ENCODE measurements at places on chromosomes 5 and 9.

DNA sequence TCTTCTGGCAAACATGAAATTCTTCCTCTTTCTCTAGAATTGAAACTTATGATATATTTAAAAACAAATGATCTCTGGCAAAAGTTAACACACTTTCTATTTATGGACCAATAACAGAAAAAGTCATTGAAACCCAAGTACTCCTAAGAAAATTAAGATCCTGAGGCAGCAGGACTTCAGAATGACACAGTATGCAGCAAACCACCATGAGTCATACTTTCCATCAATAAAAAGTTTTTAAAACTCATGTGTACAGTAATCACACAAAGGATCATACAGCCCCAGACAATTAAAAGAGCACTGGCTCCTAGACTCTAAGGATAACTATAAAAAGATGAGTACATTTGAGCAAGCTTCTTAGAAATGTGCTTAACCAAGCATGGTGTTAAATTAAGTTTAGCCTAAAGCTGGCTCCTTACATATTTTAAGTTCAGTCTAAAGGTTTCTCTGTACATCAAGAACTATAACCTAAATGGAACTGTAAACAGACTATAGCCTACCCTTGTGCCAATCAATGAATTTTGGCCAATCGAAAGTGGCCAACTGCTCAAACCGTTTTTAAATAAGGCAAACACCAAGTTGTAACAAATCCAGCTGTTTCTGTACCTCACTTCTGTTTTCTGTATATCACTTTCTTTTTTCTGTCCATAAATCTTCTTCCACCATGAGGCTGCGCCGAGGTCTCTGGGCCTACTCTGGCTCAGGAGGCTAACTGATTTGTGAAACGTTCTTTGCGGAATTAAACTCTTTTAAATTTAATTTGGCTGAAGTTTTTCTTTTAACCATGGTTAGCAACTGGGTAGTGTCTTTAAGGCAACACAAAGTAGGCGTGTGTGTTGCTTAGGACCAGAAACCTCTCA, 232.1 kb upstream of the PIK3R1 start:
- DNase-seq: no peak

DNA sequence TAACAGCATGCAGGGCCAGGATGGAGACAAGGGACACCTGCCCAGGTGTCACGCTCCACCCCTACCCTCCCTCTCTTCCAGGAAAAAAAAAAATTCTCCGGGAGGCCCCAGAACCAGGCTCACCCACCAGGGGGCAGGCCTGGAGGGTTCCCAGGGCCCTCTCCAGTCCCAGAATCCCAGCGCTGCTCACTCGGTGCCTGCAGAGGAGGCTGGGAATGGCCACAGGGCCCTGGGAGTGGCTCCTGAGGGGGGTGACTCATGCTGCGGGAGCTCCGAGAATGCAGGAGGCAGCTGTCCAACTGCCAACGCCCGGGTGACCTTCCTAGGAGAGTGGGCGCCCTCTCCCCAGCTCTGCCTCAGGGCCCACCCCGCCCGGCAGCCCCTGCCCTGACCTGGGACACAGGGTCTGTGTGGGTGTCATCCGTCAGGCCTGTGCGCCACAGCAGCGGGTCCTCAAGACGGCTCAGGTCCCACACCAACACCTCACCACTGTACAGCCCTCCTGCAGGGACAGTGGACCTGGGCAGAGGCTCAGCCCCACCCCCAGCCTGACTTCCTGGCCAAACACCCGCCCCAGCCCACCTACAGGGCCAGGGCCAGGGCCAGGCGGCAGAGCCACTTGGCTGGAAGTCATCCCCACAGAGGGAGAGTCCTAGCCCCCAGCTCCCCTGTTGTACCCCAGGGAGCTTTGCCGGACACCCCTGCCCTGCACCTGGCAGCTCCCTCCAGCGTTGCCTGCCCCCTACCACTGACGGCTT, 21.2 kb downstream of the DYNC2I2 start:
- no peak for DNase-seq

GRCh38 chr9:98222885-98223691, 30.7 kb upstream of the CORO2A start:
- no peak for DNase-seq

- no peak for DNase-seq
Observed at GRCh38 chr9:31347082-31347617, 1037.3 kb upstream of the ACO1 start.

GRCh38 chr5:171954721-171955120, 51.7 kb downstream of the FBXW11 start:
- DNase-seq: no peak

GRCh38 chr5:62581836-62582597, 3.4 kb downstream of the LRRC70 start:
- no peak for DNase-seq

GRCh38 chr9:97487107-97487506, 14.4 kb upstream of the TMOD1 start:
- DNase-seq: no peak

DNA sequence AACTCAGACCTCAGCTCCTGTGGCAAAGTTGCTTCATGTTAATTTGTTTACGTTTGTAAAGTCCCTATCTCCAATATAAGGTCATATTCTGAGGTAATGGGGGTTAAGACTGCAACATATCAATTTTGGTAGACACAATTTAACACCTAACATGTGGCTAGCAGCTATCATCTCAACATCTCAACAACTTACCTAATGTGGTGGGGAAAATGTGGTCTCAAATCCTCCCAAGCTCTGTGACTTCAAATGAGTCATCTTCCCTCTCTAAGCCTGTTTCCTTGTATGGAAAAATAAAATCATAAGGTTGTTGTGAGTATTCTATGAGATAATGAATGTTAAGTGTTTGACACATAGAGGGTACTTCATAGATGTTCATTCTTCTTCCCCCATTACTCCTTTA, 443.3 kb downstream of the CDK5RAP2 start:
- no peak for DNase-seq

GRCh38 chr5:136768457-136768856, 403.1 kb upstream of the TRPC7 start:
- no peak for DNase-seq

DNA sequence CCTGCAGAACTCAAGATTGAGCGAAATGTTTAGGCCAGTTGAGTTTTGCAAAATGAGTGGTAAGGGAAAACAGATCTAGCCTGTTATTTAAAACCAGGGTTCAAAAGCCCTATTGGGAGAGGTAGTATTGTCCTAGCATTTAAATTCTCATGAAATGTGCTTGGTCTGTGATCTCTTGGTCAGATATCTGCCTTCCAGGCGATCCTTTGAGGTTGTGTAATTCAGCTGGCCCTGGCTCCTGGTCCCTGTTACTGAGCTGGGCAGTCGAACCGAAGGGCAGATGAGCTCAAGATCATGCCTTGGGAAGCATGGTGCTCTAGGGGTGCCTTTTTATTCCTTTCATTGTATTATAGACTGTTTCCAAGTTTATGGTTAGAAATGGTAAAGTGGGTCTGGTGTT, 14.4 kb downstream of the SAP30L start:
- DNase-seq: no peak

GRCh38 chr9:121839726-121840500, 188.5 kb downstream of the DAB2IP start:
- no peak for DNase-seq
